BE2C (cell line): ENCODE measurements at places on chromosomes 12 and 14.

- no peak for DNase-seq
Observed at GRCh38 chr12:91732086-91732485, 413.6 kb downstream of the BTG1 start.

DNA sequence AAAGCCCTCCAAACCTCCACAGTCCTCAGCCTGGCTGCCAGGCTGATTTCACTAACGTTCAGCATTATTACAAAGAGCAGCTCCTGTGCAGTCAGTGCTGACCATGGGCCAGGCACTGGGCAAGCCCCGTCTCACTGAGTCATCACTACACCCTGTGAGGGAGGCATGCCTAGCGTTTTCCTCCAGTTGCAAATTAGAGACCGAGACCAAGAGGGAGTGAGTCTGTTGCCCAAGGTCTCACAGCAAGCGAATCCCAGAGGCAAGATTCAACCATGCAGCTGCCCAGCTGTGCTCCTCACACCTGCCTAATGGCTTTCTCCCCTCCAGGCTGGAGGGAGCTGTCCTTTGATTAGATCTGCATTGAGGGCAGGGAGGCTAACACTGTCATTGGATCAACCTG is 229.3 kb upstream of the LHX5 start:
- no peak for DNase-seq

- no peak for DNase-seq
Observed at GRCh38 chr14:105878554-105878953, 352.2 kb downstream of the TMEM121 start.

- no peak for DNase-seq
Observed at GRCh38 chr14:31255286-31255685, 47.7 kb upstream of the HECTD1 start.

- DNase-seq = no peak
Observed at GRCh38 chr12:41558671-41559070, 370.6 kb downstream of the PDZRN4 start.

DNA sequence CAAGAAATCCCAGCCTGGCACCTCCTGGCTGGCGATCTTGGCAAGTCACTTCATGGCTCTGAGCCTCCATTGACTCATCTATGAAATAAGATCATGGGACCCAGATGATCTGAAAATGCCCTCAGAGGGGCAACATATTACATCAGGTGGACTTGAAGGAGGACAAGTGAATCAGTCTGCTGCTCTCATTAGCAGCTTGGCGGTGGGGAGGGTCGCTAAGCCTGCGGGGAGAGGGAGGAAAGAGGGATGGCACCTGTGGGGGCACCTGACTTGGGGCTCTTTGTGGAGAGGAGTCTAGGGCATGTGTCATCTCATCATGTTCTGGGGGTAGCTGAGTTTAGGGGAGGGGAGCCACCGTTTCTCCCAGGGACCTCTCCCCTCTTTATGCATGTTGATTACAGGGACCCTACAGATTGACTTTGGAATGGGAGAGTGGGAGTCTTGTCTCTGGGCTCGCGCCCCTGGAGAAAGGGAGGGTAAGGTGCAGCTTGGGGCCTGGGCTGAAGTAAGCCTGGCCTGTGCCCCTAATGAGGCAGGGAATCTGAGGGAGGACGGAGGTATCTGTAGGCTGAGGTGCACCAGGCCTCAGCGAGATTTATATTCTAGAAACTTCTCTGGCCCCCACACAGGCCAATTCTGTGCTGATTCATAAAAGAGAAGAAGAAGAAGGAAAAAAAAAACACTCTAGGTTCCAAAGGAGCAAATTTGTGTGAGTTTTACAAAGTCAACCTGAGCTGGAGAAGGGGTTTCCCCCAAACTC is 29.3 kb upstream of the BATF start:
- no peak for DNase-seq
